Effector memory CD8-positive, alpha-beta T cell (primary cell): ENCODE measurements at places on chromosomes 12 and 14.

GRCh38 chr12:31736472-31736871, 7.7 kb upstream of the AMN1 start:
- no peak for DNase-seq

DNA sequence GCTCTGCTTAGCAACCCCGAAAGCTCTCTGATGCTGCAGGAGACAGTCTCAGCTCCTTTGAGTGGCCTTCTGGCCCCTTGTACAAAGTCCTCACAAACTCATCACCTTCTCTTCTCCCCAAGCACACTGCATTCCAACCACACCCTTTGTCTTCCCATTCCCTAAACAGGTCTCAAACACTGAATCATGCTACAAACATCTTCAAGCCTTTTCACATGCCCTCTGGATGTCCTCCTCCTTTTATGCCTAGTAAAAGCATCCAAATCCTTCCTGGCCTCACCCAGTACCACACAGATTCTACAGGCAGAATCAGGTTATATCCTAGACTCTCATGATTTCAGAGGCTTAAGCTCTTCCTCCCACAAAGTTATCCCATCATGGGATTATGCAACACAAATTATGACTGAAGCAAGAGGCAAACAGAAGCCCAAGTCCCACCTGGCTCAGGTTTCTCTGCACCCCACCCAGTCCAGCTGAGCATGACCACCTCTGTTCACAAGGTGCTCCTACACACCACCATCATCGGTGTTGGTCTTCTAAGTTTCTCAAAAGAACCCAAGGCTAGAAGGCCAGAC, 61.4 kb upstream of the PCED1B start:
- no peak for DNase-seq

- no peak for DNase-seq
These were observed 49.5 kb upstream of the METAP2 start for GRCh38 chr12:95424271-95424994.

DNA sequence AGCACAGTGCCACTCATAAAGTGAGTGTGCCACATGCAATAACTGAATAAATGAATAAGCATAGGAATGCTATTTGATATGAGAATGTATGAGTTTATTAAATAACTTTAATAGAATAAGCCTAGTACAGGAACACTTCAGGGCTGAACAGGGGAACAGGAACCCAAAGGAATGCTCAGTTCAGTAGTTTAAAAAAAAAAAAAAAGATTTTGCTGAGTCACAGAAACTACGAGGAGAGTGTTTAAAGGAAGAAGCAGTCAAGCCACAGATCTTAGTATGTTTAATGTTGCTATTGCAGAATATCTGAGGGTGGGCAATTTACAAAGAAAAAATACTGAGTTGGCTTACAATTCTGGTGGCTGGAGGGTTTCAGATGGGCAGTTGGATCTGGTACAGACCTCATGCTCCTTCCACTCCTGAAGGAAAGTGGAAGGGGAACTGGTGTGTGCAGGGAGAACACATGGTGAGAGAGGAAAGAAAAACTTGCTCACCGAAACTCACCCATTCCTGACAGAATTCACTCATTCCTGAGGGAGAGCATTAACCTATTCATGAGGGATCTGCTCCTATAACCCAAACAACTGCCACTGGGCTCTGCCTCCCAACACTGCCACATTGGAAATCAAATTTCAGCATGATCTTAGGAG, 880.3 kb upstream of the MGAT4C start:
- DNase-seq: no peak

DNA sequence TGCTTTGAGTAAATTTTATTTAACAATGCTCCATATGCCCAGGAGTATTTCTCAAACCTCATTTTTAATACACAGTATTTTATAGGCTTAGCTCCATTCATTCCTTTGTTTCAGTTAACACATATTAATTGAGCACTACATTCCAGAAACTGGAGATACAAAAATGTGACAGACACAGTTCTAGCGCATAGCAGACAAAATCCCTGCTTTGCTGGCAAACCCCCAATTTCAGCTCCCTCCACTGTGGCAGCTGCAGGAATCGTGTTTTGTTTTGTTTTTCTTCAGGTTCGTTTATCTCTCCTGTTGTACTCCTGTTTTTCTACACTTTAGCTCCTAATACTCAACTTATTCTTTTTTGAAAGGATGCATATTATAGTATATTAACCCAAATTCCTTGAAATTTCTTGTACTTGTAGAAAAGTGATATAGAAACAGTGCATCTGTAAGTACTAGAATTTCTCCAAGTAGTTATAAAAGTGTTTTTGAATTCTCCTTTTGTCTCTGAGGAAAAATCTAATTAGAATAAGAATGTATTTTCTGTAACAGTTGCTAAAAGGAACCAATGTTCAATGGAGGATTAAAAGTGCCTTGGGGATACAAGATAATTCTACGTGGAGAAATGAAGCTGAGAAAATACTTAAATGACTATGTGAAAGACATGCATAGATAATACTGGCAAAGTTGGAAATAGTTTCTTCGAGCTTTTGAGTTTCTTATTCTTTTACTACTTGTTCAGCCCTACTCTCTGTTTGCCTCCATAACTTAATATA, 6.4 kb upstream of the RAB21 start:
- no peak for DNase-seq

GRCh38 chr14:103427485-103428443, 42.5 kb downstream of the MARK3 start:
- DNase-seq: peak; percentile 2

DNA sequence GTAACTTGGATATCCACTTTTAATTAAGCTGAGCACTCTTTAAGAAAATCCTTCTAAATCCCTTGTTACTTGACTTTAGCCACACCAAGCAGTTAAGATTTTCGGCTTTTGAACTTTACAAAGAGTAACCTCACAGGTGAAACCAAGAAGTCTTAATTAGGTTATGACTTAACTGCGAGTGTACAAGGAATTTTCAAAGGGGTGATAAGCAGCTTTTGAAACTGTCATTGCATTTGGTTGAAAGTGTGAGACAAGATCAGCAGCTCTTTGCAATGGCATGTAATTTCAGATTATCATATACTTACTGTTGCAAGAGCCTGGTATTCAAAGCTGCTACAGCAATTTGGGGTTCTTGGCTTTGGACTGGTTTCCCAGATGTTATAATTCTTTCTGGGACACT, 137.5 kb downstream of the TMEM117 start:
- no peak for DNase-seq
